ENCODE measurements at places on chromosomes 4 and X.

- no peak for DNase-seq
These were observed 84.2 kb downstream of the GPR143 start for GRCh38 chrX:9681422-9681821.

DNA sequence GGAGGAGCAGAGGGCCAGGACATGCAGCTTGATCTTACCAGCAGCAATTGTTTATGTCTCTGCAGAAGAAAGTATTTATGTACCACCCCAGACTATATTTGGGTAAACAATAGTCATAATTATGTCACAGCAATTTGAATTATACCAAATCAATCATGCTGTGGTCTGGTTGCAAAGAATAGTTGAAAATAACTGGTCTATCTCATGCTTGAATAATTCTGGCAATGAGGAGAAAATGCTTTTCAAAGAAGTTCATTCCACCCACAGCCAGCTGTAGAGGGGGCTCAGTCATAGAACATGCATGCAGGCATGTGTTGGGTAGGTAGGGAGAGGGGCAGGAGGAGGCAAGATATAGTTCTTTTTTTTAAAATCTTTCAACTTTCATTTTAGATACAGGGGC lies 399.2 kb downstream of the IL15 start:
- DNase-seq = no peak

DNA sequence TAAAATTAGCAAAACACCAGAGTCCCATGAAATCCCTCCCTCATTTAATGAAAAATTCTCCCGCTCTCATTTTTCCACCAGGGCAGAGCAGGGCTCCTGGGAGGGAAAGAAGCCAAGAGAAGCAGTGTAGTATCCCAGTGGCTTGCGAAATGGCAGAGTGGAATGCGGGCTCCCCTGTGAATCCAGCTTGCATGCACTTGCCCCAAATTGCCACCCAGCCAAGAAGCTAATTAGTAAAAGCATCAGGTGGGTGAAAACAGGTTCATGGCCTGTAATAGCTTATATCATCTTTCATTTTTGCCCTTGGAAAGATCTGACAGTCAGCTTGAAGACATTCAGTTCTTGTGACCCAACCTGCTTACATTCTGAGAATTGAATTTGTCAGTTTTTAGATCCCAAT lies 10.1 kb downstream of the AMOT start:
- no peak for DNase-seq

- DNase-seq = no peak
These were observed at the start of gene ARSJ for GRCh38 chr4:113979148-113979904. TSS of gene ARSJ (minus strand) at chr4:113979647. CDS start at chr4:113978834, 813 bp downstream.

DNA sequence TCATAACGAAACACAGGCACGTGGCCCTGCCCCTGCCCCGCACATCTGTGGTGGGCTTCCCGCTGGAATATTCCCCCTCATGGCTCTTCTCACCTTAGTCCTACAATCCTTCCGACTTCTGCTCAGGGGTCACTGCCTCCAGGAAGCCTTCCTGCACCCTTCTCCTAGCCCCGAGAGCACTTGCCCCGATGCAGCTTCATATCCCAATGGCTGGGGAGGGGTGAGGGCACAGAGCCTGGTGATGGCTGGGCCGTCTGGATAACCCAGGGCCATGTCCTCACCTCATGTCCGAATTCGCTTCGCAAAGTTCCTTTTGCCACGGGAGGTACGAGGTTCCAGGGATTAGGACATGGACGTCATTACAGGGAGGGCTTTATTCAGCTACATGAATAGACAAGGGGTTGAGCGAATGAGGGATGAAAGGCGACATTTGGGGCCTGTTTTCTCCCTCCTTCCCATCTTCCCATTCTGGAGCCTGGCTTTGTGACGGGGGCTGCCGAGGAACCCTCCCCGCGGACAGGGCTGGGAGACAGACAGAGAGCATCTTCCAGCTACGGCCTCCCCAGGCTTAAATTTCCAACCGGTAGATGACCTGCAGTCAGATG lies 35.5 kb upstream of the HMX1 start:
- DNase-seq = no peak

GRCh38 chrX:123959281-123960063 lies 2.0 kb upstream of the STAG2 start:
- no peak for DNase-seq

DNA sequence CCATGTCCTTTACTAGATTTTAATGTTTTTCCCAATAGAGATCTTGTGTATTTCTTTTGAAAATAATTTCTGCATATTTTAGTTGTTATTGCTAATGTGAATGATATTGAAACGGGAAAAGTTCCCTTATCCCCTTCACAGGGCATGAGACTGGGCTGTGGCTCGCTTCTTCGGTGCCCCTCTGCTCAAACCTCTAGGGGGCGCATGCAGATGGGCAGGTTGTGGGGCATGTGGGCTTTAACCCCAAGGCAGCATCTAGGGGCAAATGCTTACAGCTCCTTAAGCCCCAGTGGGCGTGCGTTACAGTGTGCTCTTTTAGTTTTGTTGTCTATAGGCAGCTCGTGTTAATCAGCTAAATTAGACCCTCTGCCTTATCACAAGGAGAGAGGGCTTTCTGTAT lies 194.7 kb downstream of the OPHN1 start:
- no peak for DNase-seq

DNA sequence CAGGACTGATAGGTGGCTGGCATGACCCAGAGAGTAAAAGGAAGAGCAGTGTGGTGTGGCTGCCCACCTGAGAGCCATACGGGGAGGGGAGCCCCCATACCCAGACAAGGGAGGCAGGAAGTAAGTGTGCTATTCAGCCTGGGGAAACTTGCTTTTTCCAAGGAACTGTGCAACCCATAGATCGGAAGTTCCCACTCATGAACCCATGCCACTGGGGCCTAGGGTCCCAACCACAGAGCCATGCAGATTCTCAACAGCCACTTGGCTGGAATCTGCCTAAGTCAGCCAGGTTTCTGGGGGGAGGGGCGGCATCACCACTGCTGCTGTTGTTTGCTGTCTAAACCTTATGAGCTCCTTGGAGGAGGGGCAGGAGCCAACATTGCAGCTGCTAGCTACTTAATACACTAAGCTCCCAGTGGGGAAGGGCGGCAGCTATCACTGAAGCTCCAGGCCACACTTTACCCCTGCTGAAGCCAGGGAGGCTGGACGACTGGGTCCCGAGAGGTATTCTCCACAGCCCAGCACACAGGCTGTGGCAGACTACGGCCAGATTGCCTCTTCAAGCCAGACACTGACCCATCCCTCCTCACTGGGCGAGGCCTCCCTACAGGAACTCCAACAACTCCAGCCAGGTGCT lies 410.4 kb downstream of the INPP4B start:
- DNase-seq = no peak

DNA sequence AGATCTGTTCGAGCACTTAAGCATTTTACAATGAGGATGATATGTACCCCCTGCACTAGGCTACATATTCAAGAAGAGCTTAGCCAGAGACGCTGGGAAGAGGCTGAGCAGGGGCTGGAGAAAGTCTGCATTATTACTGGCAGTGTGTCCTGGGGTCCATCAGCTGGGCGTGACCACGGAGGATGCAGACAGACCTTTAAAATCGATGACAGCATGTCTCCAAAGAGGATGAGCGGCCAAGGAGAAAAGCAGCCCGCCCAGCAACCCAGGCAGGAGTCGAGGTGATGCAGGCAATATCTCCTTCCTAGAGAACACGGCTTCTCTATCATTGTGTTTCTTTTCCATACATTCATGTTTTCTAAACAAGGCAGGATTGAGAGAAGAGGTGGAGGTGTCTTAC lies 300.7 kb downstream of the USP46 start:
- no peak for DNase-seq

DNA sequence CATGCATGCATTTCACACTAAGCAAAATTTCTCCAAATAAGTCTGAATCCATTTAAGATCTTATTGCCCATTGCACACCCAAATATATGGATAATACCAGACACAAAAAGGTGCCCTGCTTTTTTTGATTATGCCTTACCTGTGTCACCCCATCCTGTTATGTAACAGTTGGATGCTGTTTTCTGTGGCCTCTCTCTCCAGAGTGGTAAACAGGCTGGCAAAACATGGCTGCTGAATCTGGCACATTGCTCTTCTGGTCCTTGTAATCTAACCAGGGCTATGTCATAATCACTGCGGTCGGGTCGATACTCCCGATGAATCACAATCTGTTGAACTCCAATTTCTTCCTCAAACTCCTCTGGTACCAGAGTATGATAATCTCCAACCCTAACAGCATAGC lies 70.1 kb downstream of the PRSS12 start:
- no peak for DNase-seq

DNA sequence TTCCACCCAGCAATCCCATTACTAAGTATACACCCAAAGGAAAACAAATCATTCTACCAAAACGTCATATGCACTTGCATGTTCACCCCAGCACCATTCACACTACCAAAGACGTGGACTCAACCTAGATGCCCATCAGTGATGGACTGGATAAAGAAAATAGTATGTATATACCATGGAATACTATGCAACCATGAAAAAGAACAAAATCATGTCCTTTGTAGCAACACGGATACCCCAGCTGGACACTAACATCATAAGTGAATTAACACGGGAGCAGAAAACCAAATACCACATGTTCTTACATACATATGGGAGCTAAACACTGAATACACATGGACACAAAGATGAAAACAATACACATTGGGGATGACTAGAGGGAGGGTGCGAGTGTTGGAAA lies 309.1 kb upstream of the KLF3 start:
- DNase-seq = no peak

DNA sequence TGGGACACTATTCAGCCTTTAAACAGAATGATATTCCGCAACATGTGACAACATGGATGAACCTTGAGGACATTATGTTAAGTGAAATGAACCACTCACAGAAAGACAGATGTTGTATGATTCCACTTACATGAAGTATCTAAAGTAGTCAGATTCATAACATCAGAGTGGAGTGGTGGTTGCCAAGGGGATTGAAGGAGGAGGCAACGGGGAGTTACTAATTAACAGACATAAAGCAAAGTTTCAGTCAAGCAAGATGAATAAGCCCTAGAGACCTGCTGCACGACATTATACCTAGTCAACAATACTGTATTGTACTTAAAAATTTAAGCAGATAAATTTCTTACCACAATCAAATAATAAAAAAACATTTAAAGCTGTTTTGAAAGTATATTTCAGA lies 105.0 kb upstream of the NR0B1 start:
- no peak for DNase-seq

All from stimulated activated CD8-positive, alpha-beta memory T cell treated with anti-CD3 and anti-CD28 coated beads, Interleukin-4, amount 100 ng/mL, for 4 hours (primary cell).